ENCODE measurements at places on chromosomes 7 and 10.

DNA sequence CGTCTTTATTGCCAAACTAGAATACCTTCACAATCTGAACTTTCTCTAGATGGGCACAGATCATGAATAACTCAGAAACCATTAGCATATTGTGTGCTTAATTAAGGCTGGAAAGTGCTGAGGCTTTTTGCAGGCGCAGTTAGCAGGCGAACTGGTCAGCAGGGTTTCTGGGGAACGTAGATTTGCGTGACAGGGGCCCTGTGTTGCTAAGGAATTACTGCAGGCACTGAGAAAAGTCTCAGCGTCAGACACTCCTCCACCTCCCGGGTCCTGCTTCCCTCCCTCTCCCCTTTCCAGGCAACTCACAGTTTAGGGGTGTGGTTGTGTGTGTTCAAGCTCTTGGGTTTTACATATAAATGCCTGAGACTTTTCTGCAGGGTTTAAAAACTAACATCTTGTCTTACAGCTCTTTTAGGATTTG lies 2.2 kb downstream of the MAP3K8 start:
- peak; percentile 81 for DNase-seq

DNA sequence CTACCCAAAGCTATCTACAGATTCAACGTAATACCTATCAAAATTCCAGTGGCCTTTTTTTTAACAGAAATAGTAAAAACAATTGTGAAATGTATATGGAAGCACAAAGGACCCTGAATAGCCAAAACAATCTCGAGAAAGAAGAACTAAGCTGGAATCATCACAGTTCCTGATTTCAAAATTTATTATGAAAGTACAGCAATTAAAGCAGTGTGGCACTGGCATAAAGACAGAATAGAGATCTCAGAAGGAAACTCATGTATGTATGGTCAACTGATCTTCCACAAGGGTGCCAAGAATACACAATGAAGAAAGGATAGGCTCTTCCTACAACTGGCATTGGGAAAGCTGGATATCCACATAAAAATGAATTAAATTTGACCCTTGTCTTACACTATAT lies 23.2 kb downstream of the PNLIPRP3 start:
- DNase-seq = no peak

- no peak for DNase-seq
Observed at GRCh38 chr7:135993950-135994349, 16.8 kb upstream of the MTPN start.

- DNase-seq = no peak
Observed at GRCh38 chr7:70512761-70513160, 619.2 kb upstream of the GALNT17 start.

- DNase-seq = no peak
Observed at GRCh38 chr7:3893151-3893788, 592.2 kb downstream of the SDK1 start.

GRCh38 chr7:35993676-35994606 lies 159.1 kb upstream of the EEPD1 start:
- no peak for DNase-seq

- DNase-seq = no peak
Observed at GRCh38 chr7:131004371-131004770, 270.4 kb upstream of the KLF14 start.

- no peak for DNase-seq
Observed at GRCh38 chr10:100567826-100568225, 32.1 kb downstream of the HIF1AN start.

GRCh38 chr7:122383934-122384333 lies 79.4 kb upstream of the FEZF1 start:
- no peak for DNase-seq

DNA sequence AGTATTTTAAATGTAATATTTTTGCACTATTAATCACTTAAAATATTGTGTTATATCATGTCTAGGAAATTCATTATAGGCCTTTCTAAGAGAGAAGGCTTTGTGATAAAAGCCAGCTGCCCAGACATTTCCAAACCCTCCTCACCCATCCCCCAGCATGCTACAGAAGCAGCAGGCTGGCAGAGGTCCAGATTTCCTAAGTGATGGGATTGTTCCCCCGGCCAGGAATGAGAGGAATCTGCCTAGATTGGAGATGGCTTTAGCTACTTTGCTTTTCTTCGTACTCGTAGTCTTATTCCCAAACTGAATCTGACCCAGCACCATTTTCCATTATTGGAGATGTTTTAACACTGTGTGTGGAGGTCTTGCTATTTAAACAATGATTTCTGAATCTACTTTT lies 29.4 kb downstream of the CDK14 start:
- DNase-seq = peak; percentile 80

DNA sequence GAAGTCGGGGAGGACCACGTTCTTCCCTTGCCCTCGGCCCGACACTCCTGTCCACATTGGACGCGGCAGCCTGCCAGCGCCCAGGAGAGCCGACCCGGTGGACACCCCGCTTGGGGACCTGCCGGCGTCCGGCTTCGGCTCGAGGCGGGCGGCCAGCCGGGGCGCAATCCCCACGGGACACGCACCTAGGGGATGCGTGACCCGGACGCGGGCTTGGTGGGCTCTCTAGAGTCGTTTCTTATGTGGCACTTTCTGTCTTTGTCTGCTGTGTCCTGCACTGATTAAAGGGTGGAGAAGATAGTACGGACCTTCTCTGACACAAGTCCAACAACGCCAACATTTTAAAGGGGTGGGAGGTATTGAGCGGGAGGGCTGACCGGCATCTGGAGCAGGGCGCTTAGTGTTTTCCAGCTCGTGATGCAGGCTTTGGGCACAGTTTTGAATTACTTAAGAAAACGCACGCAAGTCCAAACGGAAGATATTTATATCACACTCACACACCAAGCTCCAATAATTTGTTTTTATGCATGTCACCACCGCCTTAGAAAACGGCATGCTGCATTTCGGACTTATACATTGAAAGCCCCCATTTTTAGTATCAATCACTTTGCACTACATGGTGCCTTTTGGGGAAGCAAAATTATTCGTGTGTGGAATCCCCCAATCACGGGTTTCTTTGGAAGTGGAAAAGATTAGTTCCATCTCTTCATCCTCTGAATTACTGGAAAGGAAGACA lies 3.9 kb upstream of the SPAG6 start:
- no peak for DNase-seq

DNA sequence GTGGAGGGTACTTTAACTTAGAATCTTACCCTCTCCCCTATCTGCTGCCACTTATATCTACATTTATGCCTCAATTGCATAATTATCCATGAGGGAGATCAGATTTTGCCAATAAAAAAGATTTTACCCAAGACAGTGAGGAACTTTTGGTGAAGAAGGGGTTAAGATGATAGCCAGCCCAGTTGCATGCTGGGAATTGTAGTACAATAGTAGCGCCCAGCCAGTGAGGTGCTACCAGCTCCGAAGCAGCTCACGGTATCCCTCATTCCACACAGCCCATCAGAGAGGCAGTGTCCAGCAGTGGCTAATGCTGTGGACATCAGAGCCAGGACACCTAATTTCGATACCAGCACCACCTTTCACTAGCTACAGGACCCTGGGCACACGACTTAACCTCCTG lies 5.9 kb upstream of the LGI1 start:
- DNase-seq = peak; percentile 72

GRCh38 chr10:86951184-86951761 lies 6.1 kb downstream of the MMRN2 start:
- no peak for DNase-seq

DNA sequence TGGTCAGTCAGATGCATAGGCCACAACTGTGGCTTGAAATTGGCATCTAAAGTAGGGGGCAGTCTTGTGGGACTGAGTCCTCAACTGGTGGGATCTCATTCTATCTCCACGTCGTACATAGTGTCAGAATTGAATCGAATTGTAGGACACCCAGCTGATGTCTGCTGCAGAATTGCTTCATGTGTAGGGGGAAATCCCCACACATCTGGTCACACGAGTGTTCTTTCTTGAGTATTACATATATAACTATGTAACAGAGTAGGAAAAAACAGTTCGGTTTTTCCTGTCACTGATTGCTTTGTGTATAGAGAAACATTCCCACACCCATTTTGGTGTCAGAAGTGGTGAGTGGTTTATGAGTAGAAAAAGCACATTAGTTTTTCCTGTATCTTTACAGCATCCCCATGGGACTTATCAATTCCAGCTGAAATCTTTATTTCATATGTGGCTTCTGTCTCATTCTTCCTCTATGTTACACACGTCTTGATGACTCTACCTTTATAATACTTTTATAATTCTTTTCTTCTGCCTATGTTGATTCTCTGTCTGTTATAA lies 79.4 kb upstream of the PCGF5 start:
- DNase-seq = no peak

- DNase-seq = no peak
Observed at GRCh38 chr7:52501696-52502095, 533.7 kb upstream of the POM121L12 start.

- no peak for DNase-seq
Observed at GRCh38 chr10:4684434-4684833, 141.6 kb upstream of the AKR1E2 start.

- DNase-seq = peak; percentile 72
Observed at GRCh38 chr7:149849174-149849573, 11.0 kb downstream of the ZNF862 start.

DNA sequence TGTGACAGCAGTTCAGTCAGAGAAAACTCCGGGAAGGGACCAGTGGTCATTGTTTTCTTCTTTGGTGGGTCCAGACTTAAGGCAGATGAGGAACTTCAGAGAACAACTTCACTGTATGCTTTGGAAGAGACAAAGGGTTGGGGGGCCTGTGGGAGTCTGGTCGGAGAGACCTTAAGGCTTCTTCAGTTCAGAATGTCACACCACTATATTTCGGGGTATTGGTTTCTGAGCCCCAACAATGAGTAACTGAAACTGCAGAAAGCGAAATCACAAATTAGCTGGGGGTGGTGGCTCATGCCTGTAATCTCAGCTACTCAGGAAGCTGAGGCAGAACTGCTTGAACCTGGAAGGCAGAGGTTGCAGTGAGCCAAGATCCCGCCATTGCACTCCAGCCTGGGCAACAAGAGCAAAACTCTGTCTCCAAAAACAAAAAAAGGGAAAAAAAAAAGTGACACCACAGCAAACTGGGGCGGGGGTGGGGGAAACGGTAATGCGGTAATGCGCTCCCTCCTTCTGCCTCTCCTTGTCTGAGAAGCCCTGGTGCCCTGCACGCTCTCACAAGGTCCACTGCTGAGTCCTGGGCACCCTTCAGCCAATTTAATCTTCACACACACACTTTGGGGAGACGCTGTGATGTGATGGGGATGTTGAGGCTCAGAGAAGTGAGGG lies 2.2 kb upstream of the ADIRF start:
- DNase-seq = no peak

DNA sequence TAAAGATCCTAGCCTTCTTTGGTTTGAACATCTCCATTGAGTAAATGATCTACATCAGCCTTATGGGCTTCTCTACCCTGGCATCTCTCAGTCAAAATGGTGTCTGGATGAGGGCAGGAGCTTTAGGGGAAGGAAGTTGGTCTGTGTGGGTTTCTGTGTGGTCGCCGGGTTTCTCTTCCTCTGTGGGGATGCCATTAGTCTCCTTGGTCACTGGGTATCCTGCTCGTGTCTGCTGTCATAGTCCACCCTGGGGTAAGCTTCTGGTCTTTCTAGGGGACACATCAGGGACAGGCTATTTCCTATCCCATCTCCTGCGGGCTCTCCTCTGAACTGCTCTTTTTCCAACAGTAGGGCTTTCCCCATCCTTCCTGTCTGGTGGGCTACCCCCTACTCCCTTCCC lies 150.3 kb upstream of the NPY start:
- no peak for DNase-seq

DNA sequence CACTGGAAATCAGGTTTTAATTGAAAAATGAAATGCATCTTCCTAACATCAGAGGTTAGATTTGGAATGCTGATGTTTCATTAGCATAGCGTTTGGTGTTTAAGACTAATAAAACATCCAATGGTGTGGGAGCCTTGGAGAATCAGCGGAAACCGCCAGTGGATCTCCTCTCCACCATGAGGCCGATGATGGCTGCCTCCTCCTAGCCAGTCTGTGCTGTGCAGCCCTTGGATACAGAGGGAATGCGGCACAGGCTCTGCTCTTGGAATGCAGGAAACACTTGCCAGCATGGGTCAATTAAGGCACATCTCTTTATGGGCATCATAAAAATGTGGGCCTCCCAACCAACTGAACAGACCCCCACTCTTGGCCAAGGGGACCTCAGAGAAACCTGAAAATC lies 259.9 kb downstream of the GLRX3 start:
- DNase-seq = no peak

DNA sequence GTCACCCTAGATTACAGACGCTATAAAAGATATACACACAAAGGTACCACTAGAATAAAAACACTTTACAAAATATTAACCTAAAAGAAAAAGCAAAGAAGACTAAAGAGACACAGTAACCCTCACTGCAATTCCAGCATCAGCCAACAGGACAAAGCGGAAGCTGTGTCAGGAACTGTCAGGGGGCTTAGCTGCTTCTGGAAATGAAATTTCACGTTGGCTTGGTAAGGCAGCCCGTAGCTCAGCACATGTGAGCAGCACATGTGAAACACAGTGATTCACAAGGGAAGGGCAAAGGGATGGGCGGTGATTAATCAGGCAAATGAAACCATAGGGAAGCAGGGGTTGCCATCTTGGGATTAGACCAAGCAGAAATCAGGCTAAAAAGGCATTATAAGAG lies 195.4 kb downstream of the MGMT start:
- DNase-seq = peak; percentile 48

DNA sequence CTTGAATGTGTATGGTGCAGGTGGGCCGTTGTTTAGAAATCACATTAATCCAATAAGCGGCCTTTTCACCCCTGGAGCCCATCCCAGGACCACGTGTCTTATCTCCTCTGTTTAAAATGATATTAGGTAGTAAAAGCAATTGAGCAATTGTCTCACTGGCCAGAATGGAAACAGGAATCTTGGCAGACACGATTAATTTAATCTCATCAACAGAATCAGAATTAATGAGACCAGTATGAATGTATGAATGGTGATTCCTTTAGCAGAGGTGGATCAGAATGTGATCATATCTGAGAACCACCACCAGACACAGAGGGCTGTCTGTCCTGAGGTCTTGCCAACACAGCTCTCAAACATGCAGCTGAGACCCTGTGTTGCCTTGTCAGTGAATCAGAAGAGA lies 1591.4 kb downstream of the REEP3 start:
- DNase-seq = no peak

- no peak for DNase-seq
Observed at GRCh38 chr10:123295644-123296043, 141.4 kb downstream of the BUB3 start.

- peak; percentile 21 for DNase-seq
Observed at GRCh38 chr7:122350701-122351100, 46.2 kb upstream of the FEZF1 start.

DNA sequence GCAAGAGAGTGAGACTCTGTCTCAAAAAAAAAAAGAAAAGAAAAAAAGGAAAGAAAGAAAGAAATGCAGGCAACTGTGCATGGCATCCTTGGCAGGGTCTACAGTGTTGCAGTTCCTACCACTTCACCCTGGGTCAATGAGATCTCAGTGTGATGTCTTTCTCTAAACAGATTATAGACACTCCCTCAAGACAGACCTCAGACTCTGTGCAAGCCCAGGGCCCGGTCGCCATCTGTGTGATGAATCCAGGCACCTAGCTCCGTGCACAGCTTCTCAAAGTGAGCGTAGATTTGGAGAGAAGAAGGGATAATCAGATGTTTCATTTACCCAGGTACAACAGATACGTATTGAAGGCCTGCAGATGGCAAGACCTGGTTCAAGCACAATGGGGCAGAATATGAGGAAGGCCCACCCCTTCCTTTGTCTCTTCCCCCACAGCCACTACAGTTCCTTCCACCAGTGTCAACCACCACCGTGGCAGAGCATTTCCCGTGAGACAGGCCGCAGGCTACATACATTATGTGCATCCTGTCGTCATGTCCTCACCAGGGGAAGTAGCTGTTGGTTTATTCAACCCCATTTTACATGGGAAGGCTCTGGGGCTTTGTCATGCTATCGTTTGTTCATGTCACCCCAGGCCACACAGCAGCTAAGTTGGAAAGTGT lies 471.7 kb upstream of the GALNT17 start:
- no peak for DNase-seq
